ENCODE measurements at places on chromosomes 6 and 20.
A peak's percentile ranks its signal among the peaks of the same experiment; 100 is the strongest.

DNA sequence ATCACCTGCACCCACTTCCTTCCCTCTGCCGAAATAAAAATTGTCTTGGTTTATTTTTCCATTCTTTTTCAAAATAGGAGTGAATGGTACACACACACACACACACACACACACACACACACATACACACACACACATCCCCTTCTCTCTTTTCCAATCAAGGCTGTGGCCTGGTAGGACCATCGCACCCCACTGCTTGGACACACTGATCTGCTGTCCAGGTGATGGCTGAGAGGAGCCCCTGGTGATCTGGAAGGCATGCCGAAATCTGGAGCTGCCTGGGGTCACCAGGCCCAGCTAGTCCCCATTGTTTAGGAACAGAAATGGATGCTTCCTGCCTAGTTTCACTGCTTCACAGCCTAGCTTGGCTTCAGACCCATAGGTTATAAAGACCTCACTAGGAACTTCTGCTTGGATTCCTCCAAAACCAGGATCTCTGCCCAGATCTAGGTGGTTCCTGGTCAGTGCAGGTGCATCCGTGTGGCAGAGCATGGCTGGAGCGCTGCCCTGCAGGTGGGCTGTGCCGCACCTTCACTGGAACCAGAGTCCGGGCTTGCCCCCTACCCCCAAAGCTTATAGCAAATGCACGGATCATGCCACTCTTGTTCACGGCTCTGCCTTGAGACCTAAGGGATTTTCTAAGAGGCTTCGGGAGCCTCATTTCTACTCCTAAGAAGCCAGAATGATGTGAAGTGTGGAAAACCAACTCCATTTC lies 42.9 kb upstream of the DACT2 start:
- no peak for DNase-seq

DNA sequence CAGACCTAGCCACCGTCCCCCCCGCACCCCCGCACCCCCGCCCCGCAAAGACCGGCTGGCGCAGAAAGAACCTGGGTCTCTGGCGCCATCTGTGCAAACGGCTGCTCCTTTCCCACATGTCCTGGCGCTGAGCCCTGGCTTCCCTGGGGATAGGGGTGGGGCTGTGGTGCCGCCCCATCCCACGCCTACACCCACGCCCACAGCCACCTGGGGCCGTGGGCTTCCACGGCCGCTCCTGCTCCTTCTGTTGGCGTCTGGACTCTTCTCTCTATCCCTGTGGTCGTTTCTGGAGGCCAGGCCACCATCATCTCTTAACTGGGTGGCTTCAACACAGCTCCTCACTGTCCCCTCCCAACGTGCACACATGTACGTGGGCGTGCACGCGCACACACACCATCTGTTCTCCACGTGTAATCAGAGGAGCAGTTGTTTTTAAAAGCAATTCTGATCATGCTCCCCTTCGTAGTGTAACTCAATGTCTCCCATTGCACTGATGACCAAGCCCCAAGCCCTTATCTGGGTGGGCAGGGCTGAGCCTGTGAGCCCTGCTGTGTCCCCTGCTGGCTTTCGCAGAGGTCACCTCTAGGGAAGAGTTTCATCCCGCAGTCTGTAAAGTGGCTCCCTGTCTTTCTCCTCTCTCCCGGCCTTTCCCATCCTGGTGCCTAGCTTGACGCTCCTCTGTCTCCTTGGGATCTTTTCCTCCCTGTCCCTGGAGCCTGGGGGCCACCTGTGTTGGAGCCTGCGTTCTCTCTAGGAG lies 31.9 kb upstream of the FAM83D start:
- peak; percentile 99 for DNase-seq

DNA sequence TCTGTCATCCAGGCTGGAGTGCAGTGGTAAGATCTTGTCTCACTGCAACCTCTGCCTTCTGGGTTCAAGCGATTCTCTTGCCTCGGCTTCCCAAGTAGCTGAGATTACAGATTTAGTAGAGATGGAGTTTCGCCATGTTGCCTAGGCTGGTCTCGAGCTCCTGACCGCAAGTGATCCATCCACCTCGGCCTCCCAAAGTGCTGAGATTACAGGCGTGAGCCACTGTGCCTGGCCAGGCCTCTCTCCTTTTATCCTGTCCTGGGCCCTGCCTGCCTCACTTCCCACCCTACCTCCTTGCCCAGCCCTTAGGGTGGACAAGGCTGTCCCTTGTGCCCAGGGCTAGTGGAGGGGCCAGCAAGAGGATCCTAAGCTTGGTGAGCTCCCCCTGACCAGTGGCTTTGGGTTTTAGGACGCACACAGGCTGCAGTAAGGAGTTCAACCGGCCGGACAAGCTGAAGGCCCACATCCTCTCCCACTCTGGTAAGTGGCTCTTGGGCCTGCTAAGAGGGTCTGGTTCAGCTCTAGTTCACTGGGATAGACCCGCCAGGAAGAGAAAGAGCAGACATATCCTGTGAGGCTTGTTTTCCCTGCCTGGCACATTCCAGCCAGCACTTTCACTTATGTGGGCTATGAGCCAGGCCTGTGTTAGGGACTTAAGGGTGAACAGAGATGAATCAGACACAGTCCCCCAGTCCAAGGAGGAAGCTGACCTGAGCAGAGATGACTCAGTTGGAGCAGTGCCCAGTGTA lies 21.9 kb upstream of the CHMP4B start:
- no peak for DNase-seq

DNA sequence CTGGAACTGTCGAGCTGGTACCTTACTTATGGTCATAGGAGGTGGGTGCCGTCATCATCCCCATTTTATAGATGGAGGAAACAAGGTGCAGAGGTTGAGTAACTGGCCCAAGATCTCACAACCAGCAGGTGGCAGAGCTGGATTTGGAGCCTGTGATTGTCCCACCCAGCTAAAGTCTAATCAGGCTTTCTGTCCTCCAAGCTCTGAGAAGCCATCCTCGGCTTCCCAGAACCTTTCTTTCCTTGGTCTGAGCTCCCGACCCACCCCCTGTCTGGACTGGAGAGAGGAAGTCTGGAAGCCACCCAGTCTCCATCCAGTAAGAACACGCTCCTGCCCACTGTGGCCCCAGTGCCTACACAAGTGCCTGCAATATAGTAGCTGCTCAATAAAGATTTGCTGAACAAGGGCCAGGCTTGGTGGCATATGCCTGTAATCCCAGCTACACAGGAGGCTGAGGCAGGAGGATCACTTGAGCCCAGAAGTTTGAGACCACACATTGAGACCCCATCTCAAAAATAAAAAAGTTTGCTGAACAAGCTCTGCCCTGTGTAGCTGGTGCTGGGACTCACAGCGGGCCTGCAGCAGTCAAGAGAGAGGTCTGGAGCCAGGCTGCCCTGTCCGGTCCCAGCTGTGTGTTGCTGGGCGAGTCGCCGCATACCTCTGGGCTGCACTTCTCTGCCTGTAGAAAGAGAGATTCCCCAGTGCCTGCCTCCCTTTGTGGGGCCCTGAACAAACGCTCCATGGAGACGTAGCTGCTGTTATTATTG lies 32.5 kb upstream of the DLGAP4 start:
- DNase-seq, result peak; percentile 11

DNA sequence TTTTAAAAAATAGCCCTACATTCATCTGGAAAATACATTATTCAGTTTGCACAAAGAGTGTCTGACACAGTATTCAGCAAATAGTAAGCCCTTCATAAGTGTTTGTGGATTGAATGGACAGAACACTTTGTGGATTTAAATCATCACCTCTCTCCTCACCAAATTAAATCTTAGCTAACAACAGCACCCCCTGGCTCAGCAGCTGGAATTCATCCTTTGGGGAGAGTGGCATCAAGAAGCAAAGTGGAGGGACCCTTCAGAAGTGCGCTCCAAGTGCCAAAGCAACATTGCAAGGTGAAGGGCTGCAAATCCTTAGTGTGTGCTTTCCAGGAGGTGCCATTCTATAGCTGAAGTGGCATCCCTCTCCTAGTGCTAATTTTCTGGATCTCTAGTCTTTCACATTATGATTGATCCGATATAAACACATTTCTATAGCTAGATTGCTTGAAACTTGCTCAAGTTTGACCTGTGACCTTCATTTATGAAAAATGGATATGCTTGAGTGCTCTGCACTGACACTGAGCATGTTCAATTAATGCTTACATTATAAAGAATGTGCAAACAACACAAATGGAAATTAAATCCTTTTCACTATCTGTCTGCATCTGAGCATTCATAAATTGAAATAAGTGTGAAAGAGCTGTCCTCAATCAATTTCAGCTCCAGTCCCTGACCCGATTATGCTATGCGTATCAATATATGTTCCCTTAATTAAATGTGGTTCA lies 891.7 kb downstream of the C6orf118 start:
- no peak for DNase-seq

GRCh38 chr6:123635144-123635543 lies 1.6 kb downstream of the TRDN start:
- no peak for DNase-seq

GRCh38 chr6:148250975-148251685 lies 91.5 kb upstream of the SASH1 start:
- peak; percentile 37 for DNase-seq

DNA sequence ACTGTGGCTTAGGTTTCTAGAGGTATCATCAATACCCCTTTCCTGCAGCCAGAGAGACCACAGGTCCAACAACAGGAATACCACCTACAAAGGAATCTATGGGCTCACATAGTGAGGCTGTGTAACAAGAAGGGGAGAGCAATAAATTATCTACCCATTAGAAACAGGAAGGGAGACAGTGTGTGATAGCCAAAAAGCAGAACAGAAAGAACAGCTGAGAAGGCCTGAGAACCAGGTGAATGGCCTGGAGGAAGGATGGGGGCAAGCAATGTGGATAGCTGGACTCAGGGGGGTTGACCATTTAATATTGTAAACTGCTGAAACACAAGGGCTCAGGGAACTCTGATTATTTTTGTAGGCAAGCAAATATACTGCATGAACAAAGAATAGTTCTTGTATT lies 628.2 kb downstream of the COL12A1 start:
- no peak for DNase-seq

- no peak for DNase-seq
These were observed 24.9 kb upstream of the ELOVL5 start for GRCh38 chr6:53373638-53374037.

DNA sequence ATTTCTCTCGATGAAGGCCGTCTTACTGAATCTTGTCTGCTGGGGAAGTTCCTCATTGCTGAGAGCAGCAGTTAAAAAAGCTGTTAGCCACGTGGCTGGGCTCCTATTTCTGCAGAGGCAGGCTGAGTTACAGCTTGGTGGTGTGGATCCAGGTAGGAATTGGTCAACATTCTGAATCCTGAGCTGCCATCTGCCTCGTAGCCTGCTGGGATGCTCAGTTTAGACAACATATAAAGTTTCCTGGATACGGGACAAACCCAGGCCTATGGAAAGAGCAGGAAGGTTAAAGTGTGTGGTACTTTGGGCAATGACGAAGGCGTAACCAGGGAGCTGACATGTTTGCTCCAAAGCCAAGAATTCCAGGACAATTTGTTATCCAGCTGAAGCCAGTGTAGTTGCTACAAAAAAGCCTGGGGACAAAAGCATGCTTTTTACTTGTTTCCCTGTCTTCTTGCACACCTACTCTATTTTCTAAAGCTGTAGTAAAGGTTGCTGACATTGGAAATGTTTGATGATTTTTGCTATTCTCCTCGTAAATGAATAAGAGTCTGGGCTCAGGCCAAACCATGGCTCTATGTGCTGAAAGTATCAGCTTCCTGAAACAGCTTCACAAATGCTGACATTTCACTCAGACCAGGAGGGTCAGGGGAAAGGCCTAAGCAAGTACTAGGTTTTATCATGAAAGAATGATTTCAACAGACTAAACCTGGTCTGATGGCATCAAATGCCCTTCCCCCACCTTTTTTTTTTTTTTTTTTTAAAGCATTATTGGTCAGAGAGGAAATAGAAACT lies 12.4 kb upstream of the MYLK2 start:
- DNase-seq, result no peak

DNA sequence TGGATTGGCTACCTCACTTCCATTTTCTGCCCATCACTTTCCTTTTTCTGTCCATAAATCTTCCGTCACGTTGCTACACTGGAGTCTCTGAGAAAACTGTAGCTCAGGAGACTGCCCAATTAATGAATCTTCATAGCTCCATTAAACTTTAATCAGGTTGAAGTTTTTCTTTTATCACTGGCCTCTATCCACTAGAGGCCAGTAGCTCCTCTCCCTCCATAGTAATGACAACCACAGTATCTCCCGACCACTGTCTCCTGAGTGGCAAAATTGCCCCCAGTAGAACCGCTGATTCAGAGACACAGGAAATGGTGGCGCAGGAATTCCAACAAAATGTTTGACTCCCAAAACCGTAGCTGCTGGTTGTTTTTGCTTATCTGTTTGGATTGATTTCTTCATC lies 18.4 kb upstream of the DOK5 start:
- DNase-seq, result no peak

DNA sequence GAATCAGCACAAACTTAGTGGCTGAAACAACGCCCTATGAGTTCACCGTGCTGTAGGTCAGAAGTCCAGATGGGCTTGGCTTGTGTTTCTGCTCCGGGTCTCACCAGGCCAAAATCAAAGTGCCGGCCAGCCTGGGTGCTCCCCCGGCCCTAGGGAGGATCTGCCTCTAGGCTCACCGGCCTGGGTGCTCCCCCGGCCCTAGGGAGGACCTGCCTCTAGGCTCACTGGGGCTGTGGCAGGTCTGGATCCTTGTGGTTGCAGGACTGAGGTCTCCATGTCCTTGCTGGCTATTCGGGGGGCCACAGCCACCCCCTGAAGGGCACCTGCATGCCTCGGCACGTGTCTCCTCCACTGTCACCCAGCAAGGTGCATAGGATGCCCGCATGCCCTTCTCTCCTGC lies 216.3 kb downstream of the TAF4 start:
- no peak for DNase-seq

- no peak for DNase-seq
These were observed 12.8 kb downstream of the BHLHE23 start for GRCh38 chr20:62993856-62994494.

GRCh38 chr6:143505537-143505936 lies 6.0 kb downstream of the FUCA2 start:
- DNase-seq, result no peak

DNA sequence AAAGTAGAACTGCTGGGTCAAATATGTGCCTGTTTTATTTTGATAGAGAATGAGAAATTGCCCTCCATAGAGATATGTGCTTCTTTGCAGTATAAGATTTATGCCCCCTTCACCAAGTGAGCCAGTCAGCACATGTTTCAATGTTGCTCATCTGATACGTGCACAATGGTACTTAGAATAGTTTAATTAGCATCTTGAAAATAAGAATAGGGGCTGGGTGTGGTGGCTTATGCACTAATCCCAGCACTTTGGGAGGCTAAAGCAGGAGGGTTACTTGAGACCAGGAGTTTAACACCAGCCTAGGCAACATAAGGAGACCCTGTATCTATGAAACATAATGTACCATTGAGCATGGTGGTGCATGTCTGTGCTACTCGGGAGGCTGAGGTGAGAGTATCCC lies 20.3 kb upstream of the C20orf204 start:
- no peak for DNase-seq
